Femur (tissue), 1 donor: ENCODE measurements at places on chromosomes 11 and 22.

DNA sequence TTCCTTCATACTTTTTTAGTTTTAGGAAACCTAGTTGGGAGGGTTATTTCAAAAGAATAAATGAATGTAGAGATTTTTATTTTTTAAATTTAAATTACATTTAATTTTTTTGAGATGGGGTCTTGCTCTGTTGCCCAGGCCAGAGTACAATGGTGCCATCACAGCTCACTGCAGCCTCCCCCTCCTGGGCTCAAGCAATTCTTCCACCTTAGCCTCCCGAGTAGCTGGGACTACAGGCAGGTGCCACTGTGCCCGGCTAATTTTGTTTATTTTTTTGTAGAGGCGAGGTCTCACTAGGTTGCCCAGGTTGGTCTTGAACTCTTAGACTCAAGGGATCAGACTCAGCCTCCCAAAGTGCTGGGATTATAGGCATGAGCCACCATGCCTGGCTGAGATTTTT, 32.6 kb downstream of the ZNRF3 start:
- no peak for DNase-seq

- DNase-seq = no peak
Observed at GRCh38 chr11:113967361-113967760, 7.5 kb upstream of the HTR3A start.

DNA sequence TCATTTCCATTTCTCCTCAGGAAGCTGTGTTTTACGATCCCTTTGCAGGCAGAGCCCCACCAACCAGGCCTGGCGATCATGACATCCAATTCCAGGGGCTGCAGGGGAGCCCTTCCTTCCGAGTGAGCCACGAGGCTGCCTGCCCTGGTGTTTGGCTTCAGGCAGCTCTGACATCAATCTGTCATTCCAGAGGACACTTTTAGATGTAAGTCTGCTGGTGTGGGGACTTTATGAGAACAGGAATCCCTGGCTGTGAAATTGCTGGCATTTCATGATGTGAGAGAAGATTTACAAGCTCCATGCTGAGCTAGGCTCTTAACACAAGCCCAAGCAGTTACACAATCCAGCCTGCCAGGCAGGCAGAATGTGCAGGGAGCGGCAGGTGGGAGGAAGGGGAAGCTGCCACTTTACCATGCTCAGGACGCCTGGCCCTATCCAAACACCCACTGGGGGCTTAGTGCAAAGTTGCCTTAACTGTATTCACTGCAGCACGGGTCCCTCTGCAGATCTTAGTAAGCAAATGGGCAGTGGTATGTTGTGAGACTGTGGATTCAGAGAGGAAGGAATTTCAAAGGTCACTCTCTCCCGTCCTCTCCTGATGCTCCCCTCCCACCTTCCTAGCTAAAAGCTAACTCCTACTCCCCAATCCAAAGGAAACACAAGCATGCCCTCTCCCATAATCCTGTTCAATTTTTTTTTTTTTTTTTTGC, 43.4 kb upstream of the MICAL2 start:
- DNase-seq = no peak

- no peak for DNase-seq
Observed at GRCh38 chr11:64757549-64758329, 2.0 kb downstream of the PYGM start.

DNA sequence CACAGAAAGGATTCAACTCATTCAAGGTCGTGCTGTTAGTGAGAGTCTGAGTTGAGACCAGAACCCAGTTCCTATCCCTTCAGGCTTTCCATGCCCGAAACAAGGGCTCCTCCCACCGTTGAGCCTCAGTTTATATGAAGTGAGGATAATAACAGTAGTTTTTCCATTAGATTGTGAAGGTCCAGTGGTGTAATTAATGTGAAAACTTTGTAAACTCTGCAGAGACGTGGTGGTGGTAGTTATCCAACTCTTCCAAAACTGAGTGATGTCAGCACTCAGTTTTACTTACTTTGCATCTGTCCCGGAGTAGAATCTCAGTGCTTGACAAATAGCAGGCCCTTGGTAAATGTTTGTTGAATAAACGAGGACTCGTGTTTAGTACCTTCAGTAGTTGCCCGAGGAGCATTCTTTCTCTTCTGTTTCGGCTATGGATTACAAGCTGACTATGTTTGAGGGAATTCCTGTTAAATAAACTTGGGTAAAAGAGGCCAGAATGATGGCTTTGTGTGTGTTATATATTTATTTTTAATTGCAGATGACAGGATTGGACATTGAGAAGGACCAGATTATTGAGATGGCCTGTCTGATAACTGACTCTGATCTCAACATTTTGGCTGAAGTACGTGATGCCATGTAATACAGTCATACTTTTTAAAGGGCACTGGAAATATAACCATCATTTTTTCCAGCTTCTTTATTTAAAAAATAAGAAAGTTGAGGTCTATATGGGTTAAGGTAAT, 1.0 kb downstream of the REXO2 start:
- DNase-seq = no peak
